ELR (cell line): ENCODE measurements at places on chromosomes 1 and 21.

GRCh38 chr1:106435269-106435668 is 621.2 kb upstream of the PRMT6 start:
- no peak for DNase-seq

DNA sequence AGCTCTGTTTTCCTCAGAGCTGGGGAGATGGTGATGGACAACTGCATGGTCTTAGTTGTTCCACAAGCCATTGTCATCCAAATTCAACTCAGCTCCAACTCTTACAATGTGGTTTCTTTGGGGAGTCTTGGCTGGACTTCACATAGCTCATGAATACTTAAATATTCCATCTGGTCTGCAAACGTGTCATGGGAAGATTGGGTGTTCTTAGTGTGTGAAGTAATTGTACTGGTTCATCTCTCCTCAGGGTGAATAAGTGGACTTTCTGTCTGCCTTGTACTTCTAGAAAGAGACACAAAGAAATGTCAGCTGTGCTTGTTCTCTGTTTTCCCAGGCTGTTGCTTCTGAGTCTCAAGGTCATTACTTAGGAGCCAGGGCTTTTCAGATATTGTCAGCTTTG is 106.6 kb downstream of the VPS13D start:
- DNase-seq, result no peak

DNA sequence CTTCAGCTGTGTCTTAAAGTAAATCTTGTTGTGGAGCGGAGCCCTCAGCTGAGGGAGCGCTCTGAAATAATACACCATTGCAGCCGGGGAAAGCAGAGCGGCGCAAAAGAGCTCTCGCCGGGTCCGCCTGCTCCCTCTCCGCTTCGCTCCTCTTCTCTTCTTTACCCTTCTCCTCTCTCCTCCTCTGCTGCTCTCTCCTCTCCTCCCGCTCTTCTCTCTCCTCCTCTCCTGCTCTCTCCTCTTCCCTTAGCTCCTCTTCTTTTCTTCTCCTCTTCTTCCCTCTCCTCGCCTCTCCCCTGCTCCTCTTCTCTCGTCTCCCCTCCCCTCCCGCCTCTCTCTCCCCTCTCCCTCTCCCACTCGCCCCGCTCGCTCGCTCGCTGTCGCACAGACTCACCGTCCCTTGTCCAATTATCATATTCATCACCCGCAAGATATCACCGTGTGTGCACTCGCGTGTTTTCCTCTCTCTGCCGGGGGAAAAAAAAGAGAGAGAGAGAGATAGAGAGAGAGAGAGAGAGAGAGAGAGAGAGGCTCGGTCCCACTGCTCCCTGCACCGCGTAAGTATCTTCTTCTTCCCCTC is at the start of gene PROX1:
TSS of gene PROX1 (plus strand) at position 47 of the 580 bp plus-strand sequence. CDS start 8,563 bp downstream, outside the sequence.
- peak; percentile 84 for DNase-seq

- no peak for DNase-seq
Measured at GRCh38 chr1:53207726-53208125, 11.1 kb downstream of the CPT2 start.

- DNase-seq, result peak; percentile 6
Measured at GRCh38 chr1:170027760-170028159, 46.7 kb downstream of the KIFAP3 start.

DNA sequence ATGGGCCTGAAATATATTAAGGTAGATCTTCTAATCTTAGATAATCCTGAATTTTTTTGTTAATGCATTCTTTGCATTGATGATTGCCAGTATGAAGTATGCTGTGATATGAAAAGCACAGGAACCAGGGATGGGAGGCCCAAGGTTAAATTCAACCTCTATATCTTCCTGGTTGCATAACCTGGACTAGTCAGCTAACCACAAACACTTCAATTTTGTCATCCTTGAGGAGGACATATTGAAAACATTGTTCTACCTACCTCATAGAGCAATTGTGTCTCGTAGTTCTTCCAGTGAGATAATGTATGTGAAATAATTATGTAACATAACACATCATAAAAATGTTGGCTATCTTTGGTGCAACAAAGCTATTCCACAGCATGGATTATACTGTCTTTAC is 25.6 kb downstream of the PDC start:
- peak; percentile 37 for DNase-seq

DNA sequence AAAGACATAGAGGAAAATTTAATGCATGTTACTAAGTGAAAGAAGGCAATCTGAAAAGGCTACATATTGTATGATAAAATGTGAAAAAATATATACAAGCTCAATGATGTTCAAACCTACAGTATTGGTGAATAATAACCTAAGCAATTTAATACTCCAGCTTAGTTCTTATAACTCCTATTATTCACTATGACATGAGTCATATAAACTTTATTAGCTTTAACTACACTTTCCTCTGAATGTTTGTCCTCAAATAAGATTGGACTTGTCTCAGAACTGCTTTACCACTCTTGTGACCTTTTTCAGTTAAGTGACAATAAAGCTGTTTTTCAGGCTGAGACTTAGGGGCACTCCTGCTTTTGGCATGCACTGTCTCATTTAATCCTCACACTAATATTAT is 50.9 kb downstream of the CNST start:
- DNase-seq, result peak; percentile 23

DNA sequence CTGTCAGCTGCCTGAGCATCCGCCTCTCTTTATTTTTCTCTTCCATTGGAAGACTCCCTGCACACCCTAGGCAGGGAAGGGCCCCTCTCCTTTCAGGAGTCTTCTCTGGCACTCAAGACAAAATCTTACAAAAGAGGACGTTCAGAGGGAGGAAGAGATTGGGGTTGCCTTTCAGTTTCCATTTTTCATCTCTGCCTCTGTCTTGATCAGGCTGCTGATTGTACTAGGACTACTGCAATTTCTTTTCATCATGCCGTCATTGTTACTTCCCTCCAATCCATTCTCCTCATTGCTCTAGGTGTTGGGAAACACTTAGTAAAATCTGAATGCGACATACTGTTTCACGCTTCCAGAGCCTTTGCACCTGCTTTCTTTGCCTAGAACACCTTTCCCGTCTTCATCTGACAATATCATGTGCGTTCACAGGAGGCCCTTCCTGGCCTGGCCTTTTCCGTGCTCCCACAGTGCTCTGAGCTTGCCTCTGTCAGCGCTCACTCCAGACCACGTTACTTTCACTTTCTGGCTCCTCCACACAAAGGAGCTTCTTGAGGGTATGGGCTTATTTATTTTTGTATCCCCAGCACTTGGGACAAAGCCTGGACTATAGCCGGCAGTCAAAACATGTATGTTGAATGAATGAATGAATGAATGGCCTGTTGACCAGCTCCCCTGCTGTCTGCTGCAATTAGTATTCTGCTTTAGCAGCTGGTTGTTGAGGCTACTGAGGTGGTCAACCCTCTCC is 10.9 kb downstream of the LRRC71 start:
- DNase-seq, result no peak

DNA sequence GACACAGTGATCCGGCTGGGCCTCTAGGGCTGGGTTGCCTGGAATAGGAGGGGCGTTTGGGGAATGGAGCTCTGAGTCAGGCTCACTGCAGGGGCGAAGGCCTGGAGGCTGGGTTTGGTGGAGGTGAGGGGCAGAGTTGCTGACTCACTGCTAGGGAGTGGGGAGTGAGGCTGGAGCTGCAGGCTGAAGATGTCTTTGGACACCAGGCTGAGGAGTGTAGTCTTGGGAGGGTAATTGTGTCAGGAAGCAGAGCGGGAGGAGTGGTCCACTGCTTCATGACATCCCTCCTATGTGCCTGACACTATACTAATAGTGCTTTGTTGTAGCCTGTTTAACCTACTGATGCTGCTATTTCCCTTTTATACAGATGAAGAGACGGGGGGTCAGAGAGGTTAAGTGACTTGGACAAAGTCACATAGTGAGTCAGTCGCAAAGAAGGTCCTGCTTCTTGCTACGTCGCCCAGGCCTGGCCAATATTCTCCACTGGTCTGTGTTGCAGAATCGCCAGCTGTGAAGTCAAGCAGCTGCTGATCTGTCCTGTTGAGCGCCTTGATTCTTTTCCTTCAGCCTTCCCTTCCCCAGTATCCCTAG is 13.6 kb downstream of the ACTL8 start:
- DNase-seq, result peak; percentile 91

GRCh38 chr1:43004587-43005459 is 46.2 kb upstream of the SLC2A1 start:
- DNase-seq, result no peak

DNA sequence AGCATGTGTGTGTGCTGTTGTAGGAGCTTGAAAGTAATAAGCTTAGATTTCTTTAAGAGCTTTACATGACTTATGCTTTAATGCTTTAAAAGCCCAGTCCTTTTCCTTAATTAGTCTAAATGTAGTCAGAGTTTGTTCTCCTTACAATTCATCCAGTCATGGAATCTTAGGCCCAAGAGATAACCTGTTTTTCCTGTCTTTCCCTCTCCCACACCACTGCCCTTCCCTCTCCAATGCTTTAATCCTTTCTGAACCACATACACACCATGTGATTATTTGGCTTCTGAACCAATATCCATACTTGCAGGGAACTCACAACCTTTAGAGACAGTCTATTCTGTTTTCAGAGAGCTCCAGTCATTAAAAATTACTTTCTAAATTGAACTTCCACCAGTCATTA is 37.6 kb downstream of the ALG6 start:
- DNase-seq, result no peak

DNA sequence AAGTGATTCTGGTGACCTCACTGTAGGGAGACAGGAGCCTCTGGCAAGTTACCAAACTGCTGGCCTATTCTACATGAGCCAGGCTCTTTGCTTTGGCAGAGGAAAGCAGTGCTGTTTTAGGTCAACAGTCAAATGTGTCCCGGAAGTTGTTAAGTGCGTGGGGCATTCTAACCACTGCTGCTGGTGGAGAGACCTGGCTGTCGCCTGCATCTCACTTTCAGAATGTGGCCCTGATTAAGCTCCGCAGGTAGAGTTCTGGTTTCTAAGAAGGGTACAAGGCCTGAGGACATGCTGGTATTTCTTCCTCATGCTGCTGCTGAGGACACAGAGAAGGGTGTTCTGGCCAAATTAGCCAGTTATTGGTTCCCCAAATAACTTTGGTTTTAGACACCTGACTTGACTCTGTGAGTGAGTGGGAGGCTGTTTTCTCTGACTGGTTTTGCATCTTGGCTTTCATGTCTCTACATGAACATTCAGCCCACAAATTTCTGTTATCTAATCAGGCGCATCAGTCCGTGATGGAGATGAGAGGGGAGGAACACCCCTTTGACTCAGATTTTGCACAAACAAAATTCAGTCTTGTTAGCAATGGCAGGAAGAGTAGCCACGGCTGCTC is 120.8 kb downstream of the LMO4 start:
- DNase-seq, result no peak

DNA sequence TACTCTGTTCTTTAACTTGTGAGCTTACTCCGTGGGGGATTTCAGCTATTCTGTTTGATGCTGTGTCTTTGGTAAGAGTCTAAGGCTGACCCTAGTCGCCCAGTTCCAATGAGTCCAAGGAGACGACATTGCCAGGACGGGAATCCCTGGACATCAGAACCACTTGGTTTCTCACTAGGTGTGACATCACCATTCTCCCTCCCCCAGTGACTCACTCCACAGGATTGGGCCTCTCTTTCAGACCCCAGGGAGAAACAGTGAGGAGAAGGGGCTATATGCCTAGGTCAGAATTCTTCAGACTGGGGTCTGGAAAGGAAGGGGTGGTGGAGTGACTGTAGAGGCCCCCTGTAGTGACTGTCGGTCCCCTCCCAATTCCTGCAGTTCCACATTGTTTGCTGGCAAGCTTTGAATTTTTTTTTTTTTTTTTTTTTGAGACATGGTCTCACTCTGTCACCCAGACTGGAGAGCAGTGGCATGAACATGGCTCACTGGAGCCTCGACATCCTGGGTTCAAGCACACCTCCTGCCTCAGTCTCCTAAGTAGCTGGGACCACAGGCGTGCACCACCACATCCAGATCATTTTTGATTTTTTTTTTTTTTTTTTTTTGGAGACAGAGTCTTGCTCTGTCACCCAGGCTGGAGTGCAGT is 21.3 kb downstream of the ALPL start:
- peak; percentile 29 for DNase-seq
